Breast epithelium (tissue), 4 donors: ENCODE measurements at places on chromosomes 4 and X.
A peak's percentile ranks its signal among the peaks of the same experiment; 100 is the strongest.

DNA sequence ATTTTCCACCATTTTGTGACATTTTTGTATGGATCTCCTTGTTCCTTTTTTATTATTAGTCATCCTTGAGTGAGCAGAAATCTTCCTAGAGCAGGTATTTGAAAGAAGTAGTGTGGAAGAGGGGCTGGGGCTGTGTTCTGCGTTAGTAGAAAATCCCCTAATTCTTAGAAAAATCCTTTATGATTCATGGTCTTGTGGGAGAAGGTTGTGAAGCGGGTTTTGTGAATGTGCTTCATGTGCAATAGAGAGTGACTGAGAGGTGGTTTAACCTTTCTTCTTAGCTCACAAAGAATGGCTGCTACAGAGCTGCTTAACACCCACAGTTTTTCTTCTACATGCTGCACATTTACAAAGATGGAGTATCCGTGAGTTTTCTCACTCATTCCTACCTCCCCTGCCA, 220.5 kb downstream of the IDS start:
- DNase-seq, result no peak

DNA sequence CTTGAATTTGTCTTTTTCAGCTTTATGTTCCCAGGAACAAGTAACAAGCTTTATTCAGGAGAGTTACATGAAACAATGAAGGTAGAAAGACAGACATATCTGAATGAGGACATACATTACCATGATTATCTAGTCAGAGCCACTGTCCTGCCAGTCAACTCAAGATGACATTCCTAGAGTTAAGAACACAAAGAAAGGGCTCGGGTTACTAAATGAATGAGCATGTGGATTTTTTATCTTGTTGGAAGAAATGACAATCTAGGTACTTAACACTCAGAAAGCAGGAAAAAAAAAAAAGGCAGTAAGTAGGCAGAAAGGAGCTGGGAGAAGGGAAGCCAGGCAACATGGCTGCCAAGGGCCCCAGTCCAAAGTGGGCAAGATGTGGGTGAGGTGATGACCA, 28.0 kb upstream of the PACRGL start:
- DNase-seq, result no peak

DNA sequence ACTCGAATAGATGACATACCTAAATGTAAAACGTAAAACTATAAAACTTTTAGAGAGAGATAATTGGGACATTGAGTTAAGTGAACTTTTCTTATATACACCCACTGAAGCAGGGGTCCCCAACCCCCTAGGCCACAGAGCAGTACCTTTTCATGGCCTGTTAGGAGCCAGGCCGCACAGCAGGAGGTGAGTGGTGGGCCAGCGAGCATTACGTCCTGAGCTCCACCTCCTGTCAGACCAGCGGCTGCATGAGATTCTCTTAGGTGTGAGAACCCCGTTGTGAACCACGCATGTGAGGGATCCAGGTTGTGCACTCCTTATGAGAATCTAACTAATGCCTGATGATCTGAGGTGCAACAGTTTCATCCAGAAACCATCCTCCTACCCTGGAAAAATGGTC, 114.8 kb downstream of the HMX1 start:
- DNase-seq, result peak; percentile 33

DNA sequence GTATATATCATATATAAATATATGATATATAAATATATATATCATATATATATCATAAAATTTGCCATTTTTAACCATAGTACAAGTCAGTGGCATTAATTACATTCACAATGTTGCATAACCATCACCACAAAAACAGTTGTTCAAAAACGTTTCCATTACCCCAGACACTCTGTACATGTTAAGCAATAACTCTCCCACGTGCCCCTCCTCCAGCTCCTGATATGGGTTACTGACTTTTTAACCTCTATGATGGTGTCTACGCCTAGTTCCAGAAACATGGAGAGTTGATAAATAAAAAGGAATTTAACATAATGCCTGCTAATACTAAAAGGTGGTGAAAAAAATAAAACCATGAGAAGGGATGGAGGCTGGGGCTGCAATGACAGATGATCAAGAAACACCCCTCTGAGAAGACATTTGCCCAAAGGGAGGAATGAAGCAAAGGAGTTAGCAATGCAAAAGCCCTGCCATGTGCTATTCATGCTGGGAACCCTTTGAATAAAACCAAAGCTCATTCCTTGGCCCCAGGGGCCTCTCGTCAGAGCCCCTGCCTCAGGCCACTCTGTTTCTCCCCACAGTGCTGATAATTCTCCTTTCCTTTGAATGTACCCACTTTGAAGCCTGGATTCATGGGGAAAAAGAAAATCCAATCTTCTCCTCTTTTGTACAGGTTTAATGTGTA, 144.3 kb downstream of the NWD2 start:
- DNase-seq, result no peak
